A673 (cell line): ENCODE measurements at places on chromosomes 16 and 17. TPM values are rescaled to one million over a fixed set of nuclear protein-coding genes. Genes with fewer than 3 reads are reported as not detected.

GRCh38 chr16:53495325-53495724, 7.7 kb downstream of the AKTIP start:
- no peaks in the 10 kb centered on the region for H3K27me3 ChIP-seq
- H3K27ac ChIP-seq = no peak overlapping the region
- no peak overlapping the region for H3K4me3 ChIP-seq
- no peaks in the 10 kb centered on the region for H3K4me1 ChIP-seq

TEKT1 gene
- total RNA-seq = not detected in 2 replicates

- no peak for DNase-seq
- H3K27ac ChIP-seq = no peak overlapping the region
- peaks cover 21% of the 10 kb centered on the region for H3K4me1 ChIP-seq
- no peaks in the 10 kb centered on the region for H3K36me3 ChIP-seq
Measured at GRCh38 chr16:15647294-15648014, 2.6 kb upstream of the NDE1 start.

RASL10B gene
- total RNA-seq = 15.9 TPM in 2 replicates

GRB2 gene
- total RNA-seq = 95.2 and 101 TPM in 2 replicates

CLEC19A gene
- total RNA-seq = not detected in 2 replicates

DNA sequence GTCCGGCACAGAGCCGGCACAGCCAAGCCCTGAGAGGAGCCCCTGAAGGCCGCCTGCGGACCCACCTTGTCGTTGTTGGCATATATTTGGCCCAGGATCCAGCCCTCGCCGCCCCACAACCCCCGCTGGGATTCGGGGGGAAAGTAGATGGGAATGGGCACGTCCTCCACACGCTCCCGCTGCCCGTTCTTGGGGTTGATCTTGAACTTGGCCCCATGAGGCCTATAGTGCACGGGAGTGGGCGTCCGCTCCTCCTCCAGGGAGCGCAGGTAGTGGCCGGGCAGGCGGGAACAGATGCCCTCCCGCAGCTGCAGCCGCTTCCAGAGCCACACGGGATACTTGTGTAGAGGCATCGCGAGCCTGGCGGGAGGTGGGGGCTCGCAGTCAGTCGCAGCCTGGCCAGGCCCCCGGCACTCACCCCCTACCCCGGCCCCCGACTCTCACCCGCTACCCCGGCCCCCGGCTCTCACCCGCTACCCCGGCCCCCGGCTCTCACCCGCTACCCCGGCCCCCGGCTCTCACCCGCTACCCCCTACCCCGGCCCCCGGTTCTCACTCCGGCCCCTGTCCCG, 387 bp downstream of the MRPL28 start:
- no peaks in the 10 kb centered on the region for H3K27me3 ChIP-seq
- H3K27ac ChIP-seq = peak overlapping the region; percentile 50
- H3K36me3 ChIP-seq = peaks cover 20% of the 10 kb centered on the region
- no peaks in the 10 kb centered on the region for H3K4me1 ChIP-seq
- H3K4me3 ChIP-seq = peak overlapping the region; percentile 49
- DNase-seq = no peak

GRCh38 chr16:89410794-89411309, 79.5 kb downstream of the ANKRD11 start:
- no peak for DNase-seq
- H3K27ac ChIP-seq = no peak overlapping the region

- H3K36me3 ChIP-seq = no peaks in the 10 kb centered on the region
- H3K27ac ChIP-seq = no peak overlapping the region
- DNase-seq = no peak
- peaks cover 5% of the 10 kb centered on the region for H3K4me1 ChIP-seq
- no peak overlapping the region for H3K4me3 ChIP-seq
Measured at GRCh38 chr16:23826528-23827045, 9.2 kb upstream of the PRKCB start.

- H3K36me3 ChIP-seq = no peaks in the 10 kb centered on the region
- no peaks in the 10 kb centered on the region for H3K4me1 ChIP-seq
- no peaks in the 10 kb centered on the region for H3K27me3 ChIP-seq
- H3K27ac ChIP-seq = no peak overlapping the region
- H3K4me3 ChIP-seq = no peak overlapping the region
Measured at GRCh38 chr17:56658648-56659047, 65.1 kb downstream of the NOG start.

DNA sequence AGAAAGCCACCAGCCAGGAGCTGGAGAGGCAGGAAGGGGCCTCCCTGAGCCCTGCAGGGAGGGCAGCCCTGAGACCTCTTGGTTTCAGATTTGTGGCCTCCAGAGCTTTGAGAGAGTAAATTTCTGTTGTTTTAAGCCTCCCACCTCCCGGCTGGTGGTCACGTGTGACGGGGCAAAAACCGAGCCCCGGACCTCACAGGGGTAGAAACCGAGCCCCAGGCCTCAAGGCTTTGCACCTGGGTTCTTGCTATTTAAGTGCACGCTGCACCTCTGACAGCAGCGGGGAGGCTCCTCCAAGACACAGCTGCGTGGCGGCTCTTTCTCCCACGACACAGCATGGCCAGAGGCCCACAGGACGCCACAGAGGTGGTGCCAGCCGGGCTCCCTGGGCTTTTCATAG, 17.4 kb upstream of the ZC3H18 start:
- no peak for DNase-seq
- no peaks in the 10 kb centered on the region for H3K4me1 ChIP-seq
- H3K27ac ChIP-seq = no peak overlapping the region
- H3K36me3 ChIP-seq = no peaks in the 10 kb centered on the region
- H3K4me3 ChIP-seq = no peak overlapping the region

CD300LG gene
- total RNA-seq = not detected in 2 replicates

AIPL1 gene
- not detected in 2 replicates for total RNA-seq

GRCh38 chr16:84726669-84727467, 27.1 kb downstream of the USP10 start:
- H3K27ac ChIP-seq = peak overlapping the region; percentile 34
- H3K36me3 ChIP-seq = no peaks in the 10 kb centered on the region
- peaks cover 90% of the 10 kb centered on the region for H3K4me1 ChIP-seq
- H3K4me3 ChIP-seq = no peak overlapping the region
- DNase-seq = no peak

HBZ gene
- total RNA-seq = not detected in 2 replicates

KRT27 gene
- total RNA-seq = not detected in 2 replicates

- peaks cover 52% of the 10 kb centered on the region for H3K4me1 ChIP-seq
- peak; percentile 92 for DNase-seq
- no peaks in the 10 kb centered on the region for H3K27me3 ChIP-seq
- H3K4me3 ChIP-seq = no peak overlapping the region
Measured at GRCh38 chr17:3890082-3890877, 2.6 kb downstream of the CAMKK1 start.

KRTAP4-5 gene
- not detected in 2 replicates for total RNA-seq

- no peak overlapping the region for H3K4me3 ChIP-seq
- no peaks in the 10 kb centered on the region for H3K36me3 ChIP-seq
- no peak overlapping the region for H3K27ac ChIP-seq
- no peaks in the 10 kb centered on the region for H3K27me3 ChIP-seq
Measured at GRCh38 chr17:69405096-69405495, 9.4 kb upstream of the MAP2K6 start.

DNA sequence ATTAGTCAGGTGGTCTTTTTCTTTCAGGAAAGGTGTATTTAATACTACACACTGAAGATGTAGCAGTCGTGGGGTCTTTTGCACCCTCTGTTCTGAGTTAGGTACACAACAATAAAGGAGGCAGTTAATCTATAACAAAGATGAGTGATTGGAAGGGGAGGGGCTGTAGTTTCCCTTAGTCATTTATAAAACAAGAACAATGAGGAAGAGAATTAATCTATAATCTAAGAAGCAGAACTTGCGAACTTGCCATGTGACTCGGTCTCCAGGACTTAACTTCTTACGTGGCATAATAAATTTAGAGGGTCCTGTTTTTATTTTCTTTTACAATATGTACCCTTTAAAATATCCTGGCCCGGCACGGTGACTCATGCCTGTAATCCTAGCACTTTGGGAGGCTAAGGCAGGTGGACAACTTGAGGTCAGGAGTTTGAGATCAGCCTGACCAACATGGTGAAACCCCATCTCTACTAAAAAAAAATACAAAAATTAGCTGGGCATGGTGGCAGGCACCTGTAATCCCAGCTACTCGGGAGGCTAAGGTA, 8.6 kb upstream of the APPBP2 start:
- no peak for DNase-seq
- H3K36me3 ChIP-seq = no peaks in the 10 kb centered on the region
- H3K4me1 ChIP-seq = no peaks in the 10 kb centered on the region

DNA sequence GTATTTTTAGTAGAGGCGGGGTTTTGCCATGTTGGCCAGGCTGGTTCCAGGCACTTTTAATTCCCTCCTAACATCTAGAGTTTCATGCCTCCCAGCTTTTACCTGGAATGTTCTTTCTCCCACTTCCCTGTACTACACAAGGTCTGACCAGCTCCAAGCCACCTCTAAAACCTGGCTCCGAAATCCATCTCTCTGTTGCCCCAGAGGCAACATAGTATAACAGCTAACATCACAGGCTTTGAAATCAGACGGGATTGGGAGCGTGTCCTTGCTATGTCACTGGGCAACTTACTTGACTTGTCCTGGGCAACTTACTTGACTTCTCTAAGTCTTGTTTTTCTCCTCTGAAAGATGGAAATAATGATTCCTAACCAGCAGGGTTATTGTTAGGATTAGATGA, 15.1 kb downstream of the UNC45B start:
- H3K4me3 ChIP-seq = no peak overlapping the region
- DNase-seq = no peak
- no peaks in the 10 kb centered on the region for H3K36me3 ChIP-seq
- no peaks in the 10 kb centered on the region for H3K27me3 ChIP-seq

GRCh38 chr17:14321476-14321949, 20.6 kb downstream of the HS3ST3B1 start:
- H3K4me3 ChIP-seq = no peak overlapping the region
- H3K27ac ChIP-seq = no peak overlapping the region
- no peak for DNase-seq
- peaks cover 20% of the 10 kb centered on the region for H3K27me3 ChIP-seq
- H3K36me3 ChIP-seq = no peaks in the 10 kb centered on the region
- no peaks in the 10 kb centered on the region for H3K4me1 ChIP-seq

GRCh38 chr17:71329310-71330098, 791.3 kb upstream of the SOX9 start:
- no peak overlapping the region for H3K4me3 ChIP-seq

GRCh38 chr16:76280421-76281215, 3.4 kb downstream of the CNTNAP4 start:
- no peak overlapping the region for H3K4me3 ChIP-seq
- H3K36me3 ChIP-seq = no peaks in the 10 kb centered on the region
- DNase-seq = no peak
- no peaks in the 10 kb centered on the region for H3K4me1 ChIP-seq
- H3K27me3 ChIP-seq = peaks cover 9% of the 10 kb centered on the region

- no peak overlapping the region for H3K27ac ChIP-seq
- peaks cover 67% of the 10 kb centered on the region for H3K27me3 ChIP-seq
- H3K4me1 ChIP-seq = no peaks in the 10 kb centered on the region
- no peak for DNase-seq
- no peaks in the 10 kb centered on the region for H3K36me3 ChIP-seq
Measured at GRCh38 chr17:58398574-58399266, 18.6 kb downstream of the RNF43 start.

DNA sequence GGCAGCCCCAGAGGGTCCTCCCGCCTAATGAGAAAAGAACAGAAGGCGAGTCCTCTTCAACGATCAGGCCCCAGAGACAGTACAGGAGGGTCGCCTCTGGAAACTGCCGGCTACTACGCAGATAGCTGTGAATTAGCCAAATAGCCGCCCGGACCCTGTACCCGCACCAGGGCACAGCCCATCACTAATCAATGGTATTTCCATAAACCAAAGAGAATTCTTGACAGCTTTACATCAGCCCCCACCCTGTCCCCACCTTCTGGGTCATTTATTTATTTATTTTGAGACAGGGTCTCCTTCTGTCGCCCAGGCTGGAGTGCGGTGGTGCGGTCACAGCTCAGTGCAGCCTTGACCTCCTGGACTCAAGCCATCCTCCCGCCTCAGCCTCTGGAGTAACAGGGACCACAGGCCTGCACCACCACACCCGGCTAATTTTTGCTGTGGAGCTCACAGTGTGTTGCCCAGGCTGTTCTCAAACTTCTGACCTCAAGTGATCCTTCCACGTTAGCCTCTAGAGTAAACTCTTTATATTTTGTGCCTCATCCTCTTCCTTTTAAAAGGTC, 805 bp upstream of the CLCN7 start:
- DNase-seq = no peak
- H3K27me3 ChIP-seq = no peaks in the 10 kb centered on the region
- H3K4me3 ChIP-seq = peak overlapping the region; percentile 85
- no peaks in the 10 kb centered on the region for H3K36me3 ChIP-seq

- no peaks in the 10 kb centered on the region for H3K36me3 ChIP-seq
- no peaks in the 10 kb centered on the region for H3K4me1 ChIP-seq
- peaks cover 21% of the 10 kb centered on the region for H3K27me3 ChIP-seq
- no peak overlapping the region for H3K27ac ChIP-seq
Measured at GRCh38 chr16:83862661-83863060, 36.3 kb upstream of the MLYCD start.

- no peaks in the 10 kb centered on the region for H3K27me3 ChIP-seq
- H3K4me1 ChIP-seq = peaks cover 12% of the 10 kb centered on the region
- peaks cover 6% of the 10 kb centered on the region for H3K36me3 ChIP-seq
- H3K27ac ChIP-seq = no peak overlapping the region
Measured at GRCh38 chr16:965487-965886, 5.3 kb downstream of the LMF1 start.
